Ascending aorta (tissue), 2 donors: ENCODE measurements at places on chromosomes 1 and 21. TPM values are rescaled to one million over a fixed set of nuclear protein-coding genes. Genes with fewer than 3 reads are reported as not detected.

TSACC gene
- total RNA-seq: not detected

LMOD1 gene
- 316 TPM for total RNA-seq

ANGPTL3 gene
- not detected for total RNA-seq

NOL9 gene
- 31.0 TPM for total RNA-seq

DPT gene
- 12.3 TPM for total RNA-seq

VHLL gene
- not detected for total RNA-seq

DNA sequence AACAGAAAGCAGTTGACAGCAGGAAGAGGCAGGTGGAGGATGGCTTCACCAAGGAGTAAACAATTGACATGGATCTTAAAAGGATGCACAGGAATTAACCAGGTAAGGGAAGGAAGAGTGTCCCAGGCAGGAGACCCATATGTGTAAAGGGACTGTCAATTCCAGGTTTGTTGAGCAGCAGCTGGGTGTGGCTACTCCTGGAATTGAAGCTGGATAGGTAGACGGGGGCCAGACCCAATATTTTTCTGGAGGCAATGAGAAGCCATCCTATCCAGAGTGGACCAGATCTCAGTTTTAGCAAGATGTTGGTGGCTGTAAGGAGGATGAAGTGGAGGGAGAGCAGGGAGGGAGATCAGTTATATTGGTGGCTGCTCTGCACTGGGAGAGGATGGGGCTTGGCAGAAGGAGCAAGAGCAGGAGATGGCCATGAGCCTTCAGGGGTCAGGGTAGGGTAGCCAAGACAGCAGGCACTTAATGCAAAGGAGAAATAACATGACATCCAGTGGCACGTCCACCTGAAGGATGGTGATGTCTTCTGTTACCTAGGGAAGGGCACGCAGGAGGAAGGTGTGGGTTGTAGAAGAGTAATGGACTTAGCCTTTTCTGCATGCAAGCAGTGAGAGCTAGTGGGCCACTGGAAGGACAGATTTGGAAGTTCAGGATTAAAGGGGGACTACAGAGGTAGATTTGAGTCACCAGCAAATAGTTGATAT, 146.7 kb upstream of the HMGB4 start:
- no peak for DNase-seq

DNA sequence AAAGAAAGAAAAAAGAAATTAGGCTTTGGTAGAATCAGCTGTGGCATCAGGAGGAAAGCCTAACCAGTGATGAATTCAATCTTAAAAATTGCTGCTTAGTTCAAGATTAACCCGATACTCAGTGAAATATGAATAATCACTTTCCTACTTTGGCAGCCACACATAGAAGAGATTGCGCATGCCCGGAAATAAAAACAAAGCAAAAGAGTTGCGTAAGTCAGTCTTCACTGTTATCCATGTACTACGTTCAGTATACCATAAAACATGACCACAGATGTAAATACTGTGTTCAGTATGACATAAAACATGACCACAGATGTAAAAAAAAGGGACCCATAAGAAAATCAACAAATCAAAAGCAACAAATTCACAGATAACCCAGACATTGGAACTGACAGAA, 19.2 kb downstream of the CD1D start:
- DNase-seq: no peak

- DNase-seq: no peak
Measured at GRCh38 chr1:178004926-178005391, 35.1 kb upstream of the SEC16B start.

DNA sequence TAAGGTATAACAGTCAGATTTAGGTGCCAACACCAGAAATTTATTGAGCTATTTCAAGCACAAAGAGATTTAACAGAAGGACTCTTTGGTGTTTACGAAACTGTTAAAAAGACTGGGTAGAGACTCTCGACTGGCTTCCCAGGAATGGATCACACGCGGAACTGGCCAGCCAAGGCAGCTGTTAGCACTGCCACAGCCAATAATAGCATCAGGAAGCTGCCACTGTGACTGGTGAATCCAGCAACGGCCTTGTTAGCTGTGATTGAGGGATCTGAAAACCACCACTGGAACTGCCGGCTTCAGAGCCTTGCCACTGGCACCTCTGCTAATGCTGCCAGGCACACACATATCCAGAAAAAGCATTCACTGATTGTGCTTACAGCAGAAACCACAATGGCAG, 10.6 kb upstream of the SIM2 start:
- no peak for DNase-seq

GRCh38 chr1:86258101-86258500, 101.5 kb upstream of the COL24A1 start:
- DNase-seq: no peak

- no peak for DNase-seq
Measured at GRCh38 chr1:202964791-202965410, 2.2 kb downstream of the CYB5R1 start.

DNA sequence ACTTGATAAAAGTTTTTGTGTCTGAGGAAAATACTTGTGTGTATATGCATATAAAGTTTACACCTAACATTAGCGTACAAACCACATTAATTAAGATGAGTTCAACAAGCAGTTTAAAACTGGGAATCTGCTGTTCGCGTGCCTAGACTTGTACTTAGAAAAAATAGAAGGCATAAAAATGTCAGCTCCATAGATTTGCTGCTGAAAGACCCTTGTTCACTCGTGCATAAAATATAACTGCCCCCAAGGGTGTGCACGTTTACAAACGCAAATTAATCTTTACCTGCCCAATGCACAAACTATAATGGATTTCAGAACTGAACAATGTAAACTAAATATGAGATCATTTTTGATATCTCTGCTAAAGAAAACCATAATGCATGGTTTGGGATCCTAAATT, 392.3 kb upstream of the ADGRL2 start:
- DNase-seq: no peak

GRCh38 chr1:211783897-211784296, 46.7 kb downstream of the LPGAT1 start:
- DNase-seq: no peak

DNA sequence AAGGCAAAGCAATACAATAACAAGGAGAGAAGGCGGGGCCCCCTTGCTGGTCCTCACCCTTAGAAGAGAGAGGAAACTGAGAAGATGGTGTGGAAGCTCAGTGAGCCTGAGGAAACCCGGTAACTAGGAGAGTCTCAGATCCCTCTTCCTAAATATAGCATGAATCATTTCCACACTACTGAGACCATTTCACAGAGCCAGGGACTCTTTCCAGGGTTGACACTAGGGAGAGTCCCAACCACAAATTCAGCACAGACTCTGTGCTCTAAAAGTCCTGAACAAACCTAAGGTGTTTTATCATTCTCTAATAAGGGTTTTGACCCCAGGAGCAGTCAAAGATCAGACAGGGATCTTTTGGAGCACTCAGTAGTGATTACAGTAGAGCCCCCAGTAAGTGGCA, 647.7 kb downstream of the KCNT2 start:
- no peak for DNase-seq

DNA sequence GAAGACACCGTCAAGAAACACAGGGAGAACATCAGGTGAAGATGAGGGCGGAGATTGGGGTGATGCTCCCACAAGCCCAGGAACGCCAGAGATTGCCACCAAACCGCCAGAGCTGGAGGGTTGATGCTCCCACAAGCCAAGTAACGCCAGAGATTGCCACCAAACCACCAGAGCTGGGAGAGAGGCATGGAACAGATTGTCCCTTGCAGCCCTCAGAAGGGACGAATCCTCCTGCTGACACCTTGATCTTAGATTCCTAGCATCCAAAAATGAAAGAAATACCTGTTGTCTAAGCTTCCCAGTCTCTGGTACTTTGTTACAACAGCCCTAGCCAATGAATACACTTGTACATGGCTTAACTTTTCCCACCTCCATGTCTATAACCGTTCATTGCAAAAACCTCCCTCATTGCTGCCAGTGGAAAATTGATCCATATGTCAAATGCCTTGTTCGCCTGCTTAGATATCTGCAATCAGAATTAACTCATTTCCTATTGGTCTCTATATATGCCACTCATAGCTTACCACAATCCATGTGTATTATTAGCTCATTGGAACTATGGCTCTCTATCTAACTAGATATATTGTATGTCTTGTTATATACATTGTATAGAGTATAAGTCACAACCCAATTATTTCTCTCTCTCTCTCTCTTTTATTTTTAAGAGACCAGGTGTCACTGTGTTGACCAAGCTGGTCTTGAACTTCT, 127.4 kb downstream of the ADSS2 start:
- no peak for DNase-seq

- no peak for DNase-seq
Measured at GRCh38 chr1:193144361-193144938, 22.6 kb downstream of the CDC73 start.

DNA sequence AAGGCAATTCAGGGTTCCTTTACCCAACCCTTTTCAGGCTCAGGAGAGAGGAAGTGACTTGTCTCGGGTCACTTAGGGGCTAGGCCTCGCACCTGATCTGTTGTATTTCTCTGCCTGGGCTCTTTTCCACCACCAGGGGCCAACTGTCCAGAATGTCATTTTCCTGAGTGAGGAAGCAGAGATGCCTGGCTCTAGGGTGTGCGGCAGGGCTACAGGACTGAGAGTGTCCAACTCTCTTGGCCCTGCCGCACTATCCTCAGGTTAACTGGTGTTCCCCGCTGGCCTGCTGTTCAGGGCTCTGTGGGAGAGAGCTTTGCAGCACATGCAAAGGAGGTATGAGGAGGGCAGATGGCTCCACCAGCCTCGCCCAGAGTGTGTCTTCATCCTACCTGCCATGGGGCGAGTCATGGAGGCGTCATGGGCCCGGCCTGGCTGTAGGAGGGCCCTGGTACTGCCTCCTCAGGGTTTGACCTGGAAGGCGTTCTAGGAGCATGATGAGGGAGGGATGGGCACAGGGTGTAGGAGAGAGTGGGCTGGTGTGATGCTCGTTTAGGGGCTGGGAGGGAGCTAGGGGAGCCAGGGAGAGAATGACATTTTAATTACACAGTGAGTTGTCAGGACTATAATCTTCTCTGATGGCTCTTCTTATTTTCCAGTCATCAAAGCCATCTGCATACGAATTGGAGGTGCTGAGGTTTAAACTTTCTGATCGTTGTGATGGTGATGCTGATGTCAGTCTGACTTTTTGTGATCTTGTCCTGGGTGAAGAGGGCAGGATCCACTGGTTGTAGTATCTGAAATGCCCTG, 128.3 kb downstream of the NOS1AP start:
- no peak for DNase-seq

- DNase-seq: no peak
Measured at GRCh38 chr21:30216041-30216723, at the start of gene CLDN8. CLDN8 (minus strand) TSS chr21:30216097; CDS start chr21:30215925, 172 bp downstream.

DNA sequence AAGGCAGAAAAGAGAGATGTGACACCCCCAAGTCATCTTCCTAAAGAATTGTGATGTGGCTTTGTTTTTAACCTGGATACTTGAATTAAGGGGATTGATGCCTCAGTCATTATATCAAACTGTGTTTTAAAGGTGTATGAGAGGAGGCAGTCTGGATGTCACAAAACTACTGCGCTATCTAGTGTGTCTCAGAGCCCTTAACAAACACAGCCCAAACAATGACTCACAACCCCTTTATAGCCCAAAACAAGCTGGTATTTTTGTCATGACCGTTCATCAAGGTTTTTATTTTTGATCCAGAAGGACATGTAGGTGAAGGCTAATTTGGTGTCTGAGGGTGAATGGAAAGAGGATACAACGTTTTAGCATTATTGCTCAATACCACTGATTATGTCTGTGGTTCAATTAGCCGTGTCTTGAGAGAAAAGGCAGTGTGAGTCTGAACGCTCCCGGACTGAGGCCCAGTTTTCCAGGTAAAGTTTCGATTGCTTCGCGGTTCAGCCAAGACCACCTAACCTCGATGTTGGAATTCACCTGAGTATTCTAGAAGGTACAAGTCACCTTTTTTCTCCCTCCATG, 71.6 kb downstream of the SGIP1 start:
- no peak for DNase-seq

DNA sequence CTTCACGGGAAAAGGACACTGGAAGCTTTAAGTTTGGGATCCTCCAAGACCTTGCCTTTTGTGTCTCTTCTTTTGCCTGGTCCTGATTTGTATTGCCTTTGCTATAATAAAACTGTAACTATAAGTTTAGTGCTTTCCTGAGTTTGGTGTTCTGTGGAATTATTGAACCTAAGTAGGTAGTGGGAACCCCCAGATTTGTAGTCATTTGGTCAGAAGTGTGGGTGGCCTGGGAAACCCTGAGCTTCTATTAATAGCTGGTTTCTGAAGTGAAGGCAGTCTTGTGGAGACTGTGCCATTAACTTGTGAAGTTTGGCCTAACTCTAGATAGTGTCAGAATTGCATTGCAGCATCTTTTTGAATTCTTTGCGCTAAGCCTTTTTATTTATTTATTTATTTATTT, 6.8 kb upstream of the MYCL start:
- DNase-seq: no peak

DNA sequence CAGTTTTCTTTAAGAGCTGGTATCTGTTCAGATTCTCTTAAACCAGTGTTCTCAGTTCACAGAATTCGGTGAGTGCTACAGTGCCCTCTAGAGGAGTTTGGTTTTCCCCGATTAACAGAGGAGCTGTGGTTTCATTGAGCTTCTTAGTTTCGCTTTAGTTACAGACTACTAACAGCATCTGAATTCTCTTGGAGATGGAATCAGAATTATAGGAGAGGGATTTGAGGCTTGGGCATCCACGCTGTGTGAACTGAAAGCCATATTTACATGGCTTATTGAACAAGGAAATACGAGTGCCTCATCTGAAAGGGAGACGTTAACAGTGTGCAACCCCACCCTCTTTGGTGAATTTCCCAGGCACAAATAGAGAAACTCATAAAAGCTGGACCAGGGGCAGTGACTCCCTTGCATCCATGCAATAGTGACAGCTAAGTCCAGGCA, 202.0 kb downstream of the USH2A start:
- DNase-seq: peak; percentile 65
